ENCODE measurements at places on chromosomes 7 and 10.

GRCh38 chr10:132939957-132940790 lies 2.2 kb downstream of the CFAP46 start:
- DNase-seq = peak; percentile 41

- no peak for DNase-seq
Measured at GRCh38 chr10:126402721-126403695, 14.7 kb upstream of the ADAM12 start.

DNA sequence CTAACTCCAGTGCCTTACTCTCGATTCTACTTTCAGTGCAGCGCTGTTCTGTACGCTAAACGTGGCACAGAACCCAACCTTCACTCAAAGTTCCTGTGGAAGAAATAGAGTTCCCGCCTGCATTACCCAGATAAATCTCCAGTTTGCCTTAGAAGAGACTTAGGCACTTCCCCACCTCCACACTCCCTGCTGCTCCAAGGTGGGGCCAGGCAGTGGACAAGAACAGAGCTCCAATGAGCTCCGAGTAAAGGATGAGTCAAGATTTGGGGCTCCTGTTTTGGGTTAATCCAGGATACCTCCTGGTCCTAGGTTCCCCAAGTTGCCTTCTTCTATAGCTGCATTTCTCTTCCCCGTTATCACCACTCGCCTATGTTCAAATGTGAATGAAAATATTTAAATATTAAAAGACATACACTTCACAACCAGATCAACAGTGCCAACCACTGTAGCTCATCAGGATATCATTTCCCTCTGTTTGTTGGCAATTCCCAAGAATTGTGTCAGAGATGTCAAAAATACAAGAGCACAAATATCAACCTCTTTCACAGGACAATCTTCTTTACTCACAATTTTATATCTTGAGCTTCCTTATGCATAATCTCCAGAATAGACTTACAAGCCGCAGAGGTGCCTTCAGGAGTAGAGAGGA lies 48.0 kb downstream of the MALSU1 start:
- no peak for DNase-seq

GRCh38 chr7:92612501-92612900 lies 22.3 kb upstream of the FAM133B start:
- DNase-seq = no peak

- no peak for DNase-seq
Measured at GRCh38 chr10:5779730-5780129, 33.5 kb downstream of the GDI2 start.

GRCh38 chr7:133702078-133702477 lies 425.1 kb upstream of the LRGUK start:
- no peak for DNase-seq

DNA sequence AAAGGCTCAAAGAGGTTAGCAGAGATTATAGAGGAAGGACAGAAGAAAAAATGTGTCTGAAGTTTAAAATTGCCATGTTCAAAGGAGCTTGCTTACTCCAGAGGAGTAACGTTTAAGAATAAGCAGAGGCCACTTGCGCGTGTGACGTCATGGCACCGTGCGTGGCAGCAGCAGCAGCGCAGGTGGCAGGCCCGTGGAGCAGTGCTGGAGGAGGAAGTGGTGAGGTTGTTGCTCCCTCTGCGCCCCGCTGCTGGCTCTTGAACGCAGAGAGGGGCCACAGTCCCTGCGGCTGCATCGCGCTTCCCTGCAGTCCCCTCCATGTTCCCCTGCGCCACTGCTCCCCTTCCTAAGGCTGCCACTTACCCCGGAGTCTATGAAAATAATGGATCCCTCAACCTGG lies 37.5 kb downstream of the GDI2 start:
- DNase-seq = peak; percentile 17

DNA sequence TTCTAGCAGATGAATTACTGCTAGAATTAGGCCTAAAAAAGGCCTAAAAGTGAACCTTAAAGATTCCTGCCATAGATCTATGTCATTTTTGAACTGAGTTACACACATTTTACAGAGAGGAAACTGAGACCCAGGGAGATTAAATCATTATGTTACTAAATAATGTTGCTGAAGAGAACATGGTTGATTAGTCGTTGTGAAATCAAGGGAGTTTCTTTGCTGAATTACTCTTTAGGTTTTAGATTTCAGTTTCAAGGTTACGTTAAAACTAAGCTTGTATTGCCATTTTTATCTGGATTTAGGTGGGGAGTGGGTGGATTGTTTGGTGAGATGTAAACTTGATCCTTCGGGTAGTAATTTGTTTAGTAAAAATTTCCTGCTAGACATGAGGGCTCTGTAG lies 21.3 kb downstream of the CDK14 start:
- DNase-seq = no peak

GRCh38 chr7:88042157-88042556 lies 108.1 kb downstream of the ADAM22 start:
- no peak for DNase-seq

- DNase-seq = no peak
Measured at GRCh38 chr7:8162181-8162580, 99.8 kb downstream of the ICA1 start.

GRCh38 chr7:117682681-117683385 lies 190.4 kb downstream of the CTTNBP2 start:
- no peak for DNase-seq

- no peak for DNase-seq
Measured at GRCh38 chr10:45578384-45578971, 94.1 kb downstream of the ZFAND4 start.

GRCh38 chr10:97974526-97975525 lies 55.6 kb downstream of the CRTAC1 start:
- no peak for DNase-seq

Data from anterior cingulate cortex (tissue), 58 donors.